ELF-1 (cell line): ENCODE measurements at places on chromosomes 12 and 14.

DNA sequence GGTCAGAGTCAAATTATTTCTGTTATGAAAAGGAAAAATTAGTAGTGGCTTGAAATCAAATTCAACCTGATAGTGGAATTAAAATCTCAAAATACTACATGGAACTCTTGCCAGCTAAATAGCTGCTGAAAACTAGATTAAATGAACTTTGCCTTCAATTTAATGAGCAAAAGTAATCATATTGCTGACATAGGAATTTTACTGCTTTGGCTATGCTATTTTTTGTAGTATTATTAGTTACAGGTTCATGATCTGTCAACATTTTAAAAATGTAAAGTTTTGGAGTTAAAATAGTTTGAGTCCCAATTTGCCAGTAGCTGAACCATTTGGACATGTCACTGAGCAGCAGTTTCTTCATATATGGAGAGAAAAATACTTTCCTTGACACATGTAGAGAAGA is 81.4 kb downstream of the RERGL start:
- DNase-seq = no peak

- DNase-seq = no peak
Measured at GRCh38 chr12:44369998-44370397, 506.1 kb downstream of the NELL2 start.

DNA sequence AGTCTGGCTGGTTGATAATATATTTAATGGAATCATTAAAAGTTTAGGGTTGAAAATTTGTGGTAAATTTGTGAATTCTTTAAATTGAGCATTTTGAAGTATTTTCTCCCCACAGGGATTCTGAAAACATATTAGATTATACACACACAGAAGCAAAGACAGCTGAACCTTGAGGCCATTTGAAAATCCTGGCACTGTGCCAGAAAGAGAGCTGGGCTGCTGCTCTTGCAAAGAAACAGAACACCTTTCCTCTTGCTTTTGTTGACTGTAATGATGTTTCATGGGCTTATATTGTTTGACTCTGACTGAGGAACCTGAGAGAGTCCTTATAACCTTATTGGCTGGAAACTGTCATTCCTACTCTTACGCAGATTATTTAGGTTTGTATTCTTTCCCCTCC is 4.8 kb downstream of the RNF34 start:
- no peak for DNase-seq

DNA sequence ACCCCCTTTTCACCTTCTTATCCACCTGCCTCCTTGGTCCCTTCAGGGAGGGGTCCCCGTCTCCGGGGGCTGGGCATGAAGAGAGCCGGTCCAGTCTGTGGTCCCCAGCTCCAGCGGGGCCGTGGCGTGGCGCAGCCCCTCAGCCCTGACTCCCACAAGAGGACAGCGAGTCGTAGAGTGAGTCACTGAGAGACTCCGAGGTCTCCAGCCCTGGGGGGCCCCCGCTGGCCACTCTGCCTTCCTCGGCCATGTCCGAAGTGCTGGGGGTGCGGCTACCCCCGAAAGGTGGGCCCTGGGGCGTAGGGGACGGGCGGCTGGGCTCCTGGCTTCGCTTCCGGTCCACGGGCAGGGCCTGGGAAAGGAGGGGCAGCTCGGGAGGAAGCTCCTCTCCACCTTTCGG is 36.5 kb downstream of the NCKAP5L start:
- no peak for DNase-seq

GRCh38 chr14:32384464-32384863 is 55.4 kb downstream of the AKAP6 start:
- DNase-seq = no peak

- peak; percentile 57 for DNase-seq
Measured at GRCh38 chr14:67943947-67944346, 124.4 kb downstream of the RAD51B start.

GRCh38 chr12:81729781-81730180 is 29.4 kb downstream of the PPFIA2 start:
- no peak for DNase-seq

GRCh38 chr12:125873016-125873415 is 807.8 kb downstream of the AACS start:
- no peak for DNase-seq

- peak; percentile 10 for DNase-seq
Measured at GRCh38 chr12:118035190-118036041, 18.9 kb downstream of the RFC5 start.

- peak; percentile 93 for DNase-seq
Measured at GRCh38 chr12:108838194-108839017, 19.0 kb downstream of the SSH1 start.

- DNase-seq = no peak
Measured at GRCh38 chr12:93089805-93090569, 160.9 kb upstream of the EEA1 start.

DNA sequence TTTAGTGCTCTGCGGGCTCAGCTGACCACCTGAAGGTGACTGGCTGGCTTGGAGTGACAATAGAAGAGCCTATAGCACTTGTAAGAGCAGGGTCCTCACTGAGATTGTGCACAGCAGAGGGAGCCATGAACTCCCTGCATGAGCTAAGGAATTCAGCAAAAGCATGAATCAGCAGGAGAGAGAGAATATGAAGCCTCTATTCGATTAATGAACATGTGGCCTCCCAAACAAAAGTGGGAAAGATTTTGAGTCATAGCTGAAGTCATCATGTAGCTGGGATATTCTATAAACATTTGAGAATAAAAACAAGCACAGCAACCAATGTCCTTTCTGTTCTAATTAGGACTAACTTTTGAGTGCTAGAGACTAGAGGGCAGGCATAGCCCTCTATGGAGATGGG is 626.6 kb downstream of the DIO2 start:
- DNase-seq = no peak

- no peak for DNase-seq
Measured at GRCh38 chr12:128606538-128606937, 217.2 kb downstream of the SLC15A4 start.

GRCh38 chr12:51915951-51916350 is 8.6 kb downstream of the ACVRL1 start:
- no peak for DNase-seq

DNA sequence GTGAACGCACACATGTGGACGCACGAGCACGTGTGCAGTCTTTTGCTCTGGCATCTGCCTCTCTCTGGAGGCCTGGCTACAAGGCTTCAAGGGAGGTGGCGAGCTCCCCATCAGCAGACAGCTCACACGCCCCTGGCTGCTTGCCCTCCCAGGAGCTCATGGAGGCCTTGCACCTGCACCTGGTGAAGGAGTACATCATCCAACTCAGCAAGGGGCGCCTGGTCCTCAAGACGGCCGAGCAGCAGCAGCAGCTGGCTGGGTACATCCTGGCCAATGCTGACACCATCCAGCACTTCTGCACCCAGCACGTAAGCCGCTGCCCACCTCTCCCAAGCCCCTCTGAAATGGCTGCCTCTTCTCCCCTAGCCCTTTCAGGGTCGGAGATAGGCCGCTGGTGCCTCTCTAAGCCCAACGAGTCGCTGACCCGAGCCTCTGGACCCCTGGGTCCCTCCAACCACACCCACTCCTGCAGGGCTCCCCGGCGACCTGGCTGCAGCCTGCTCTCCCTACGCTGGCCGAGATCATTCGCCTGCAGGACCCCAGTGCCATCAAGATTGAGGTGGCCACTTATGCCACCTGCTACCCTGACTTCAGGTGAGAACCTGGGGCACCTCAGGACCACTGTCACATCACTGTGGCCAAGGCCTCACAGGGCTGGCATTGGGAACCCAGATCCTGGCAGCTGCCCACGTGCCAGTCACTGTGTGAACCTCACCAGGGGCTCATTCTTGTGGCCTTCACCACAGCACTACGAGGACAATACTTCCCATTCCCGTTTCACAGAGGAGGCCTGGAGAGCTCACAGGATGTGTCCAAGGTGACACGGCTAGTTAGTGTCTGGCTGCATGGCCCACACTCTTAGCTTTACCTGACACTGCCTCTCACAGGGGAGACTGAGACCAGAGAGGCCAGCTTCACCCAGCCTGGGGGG is 10.2 kb downstream of the TNFAIP2 start:
- no peak for DNase-seq

DNA sequence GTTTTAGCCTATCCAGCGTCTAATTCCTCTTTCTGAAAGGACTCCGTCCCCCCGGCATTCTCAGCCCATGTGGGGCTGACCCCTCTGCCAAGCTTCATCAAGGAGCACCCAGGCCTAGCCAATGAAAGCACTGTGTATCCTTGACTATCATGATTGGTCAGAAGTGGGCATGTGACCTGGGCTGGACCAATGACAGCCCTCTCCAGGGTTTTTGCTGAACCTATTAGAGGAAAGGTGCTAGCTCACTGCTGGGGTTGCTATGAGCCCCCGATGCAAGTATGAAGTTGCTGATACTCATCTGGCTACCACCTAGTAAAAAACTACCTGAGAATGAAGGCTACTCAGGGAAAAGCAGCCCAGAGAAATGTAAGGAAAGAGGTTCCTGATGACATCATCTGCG is 68.1 kb downstream of the LRRC74A start:
- DNase-seq = no peak
